Right cardiac atrium (tissue), 5 donors: ENCODE measurements at places on chromosomes 4 and X. TPM values are rescaled to one million over a fixed set of nuclear protein-coding genes. Genes with fewer than 3 reads are reported as not detected.

DNA sequence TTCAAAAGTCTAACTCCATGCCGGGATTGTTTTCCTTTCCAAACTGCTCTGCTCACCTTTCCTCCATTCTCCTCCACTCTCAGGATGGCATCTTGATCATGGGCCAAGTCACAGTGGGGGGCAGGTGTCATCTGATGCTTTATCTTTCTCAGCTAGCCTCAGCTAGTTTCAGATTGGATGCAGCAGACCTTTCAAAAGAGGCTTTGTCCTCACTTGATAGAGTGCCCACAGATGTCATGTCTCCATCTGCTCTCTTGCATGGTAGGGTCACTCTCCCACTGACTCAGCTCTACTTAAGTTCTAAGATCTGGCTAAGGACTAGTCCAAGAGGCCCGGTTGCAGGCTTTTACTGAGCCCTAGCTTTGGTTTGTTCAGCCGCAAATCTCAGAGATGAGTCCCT, 341.8 kb upstream of the GALNT7 start:
- DNase-seq = no peak

CYTL1 gene
- total RNA-seq = 0.46 TPM

DNA sequence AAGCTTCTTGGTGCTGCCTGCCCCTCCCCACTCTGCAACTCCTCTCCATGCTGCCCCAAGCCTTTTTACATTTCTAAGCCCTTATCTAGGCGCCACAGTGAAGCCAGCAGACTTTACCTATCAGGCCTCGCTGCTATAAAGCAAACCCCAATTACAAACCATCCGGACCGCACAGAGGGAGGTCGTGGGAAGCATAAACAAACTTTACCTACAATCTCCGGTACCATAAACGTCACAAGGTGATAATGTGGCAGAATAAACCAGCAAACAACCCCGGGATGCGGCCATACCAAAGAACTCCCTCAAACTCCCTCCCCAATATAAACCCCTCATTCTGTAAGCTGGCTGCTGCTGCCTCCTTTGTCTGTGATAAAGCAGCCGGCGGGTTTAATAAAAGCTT, 54.0 kb upstream of the ZCCHC13 start:
- DNase-seq = no peak

UCP1 gene
- total RNA-seq = 0.14 TPM

JAKMIP1 gene
- total RNA-seq = 0.28 TPM

DNA sequence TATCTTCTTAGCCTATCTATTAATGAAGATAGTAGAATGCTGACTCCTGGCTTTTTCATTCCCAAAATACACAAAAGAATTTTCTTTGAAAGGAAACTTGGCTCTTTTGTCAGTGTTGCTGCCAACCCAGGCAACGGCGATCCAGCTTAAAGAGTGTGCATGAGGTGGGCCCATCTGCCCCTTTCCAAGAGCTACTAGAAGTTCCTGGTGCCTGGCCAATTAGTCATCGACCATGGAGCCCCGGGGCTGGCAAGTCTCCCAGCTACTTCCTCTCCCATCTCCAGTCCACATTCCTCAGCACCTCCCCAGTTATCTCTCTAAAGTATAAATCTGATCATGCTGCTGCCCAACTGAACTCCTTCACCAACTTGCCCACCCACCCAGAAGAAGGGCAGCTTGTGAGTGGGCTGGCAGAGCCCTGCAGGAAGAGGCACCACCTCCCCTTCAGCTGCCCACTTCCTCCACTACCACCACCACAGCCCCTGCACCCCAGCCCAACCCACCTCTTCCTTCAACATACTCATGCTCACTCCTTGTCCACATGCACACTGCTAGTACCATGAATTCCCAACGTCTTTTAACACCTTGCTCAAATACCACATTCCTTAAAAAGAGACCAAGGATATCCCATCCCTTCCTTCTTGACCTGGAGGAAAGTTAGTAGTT, 158.2 kb upstream of the MAP3K15 start:
- peak; percentile 82 for DNase-seq

ERVMER34-1 gene
- total RNA-seq = 3.7 TPM

DNA sequence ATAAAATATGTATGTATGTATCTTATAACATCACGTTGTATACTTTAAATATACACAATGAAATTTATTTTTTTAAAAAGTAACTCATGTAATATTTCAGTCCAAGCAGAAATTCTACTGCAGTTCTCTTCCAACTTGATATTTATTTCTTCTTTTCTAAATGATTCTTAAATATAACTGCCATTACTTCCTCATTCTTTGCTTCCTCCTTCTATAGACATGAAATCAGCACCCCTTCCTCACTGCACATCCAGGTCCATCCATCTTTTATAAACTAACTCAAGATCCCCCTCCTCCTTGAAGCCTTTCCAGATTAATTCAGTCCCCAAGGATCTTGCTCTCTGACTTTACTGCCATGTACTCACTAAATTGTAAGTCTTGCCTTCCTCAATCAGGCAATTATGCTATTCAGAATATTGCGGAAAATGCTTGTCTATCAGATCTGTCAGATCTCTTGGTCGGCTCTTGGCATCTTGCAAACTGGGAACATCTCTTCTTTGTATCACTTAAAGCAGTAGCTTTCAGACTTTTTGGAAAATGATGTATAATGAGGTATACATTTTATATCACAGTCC, 3.7 kb downstream of the GPRIN3 start:
- no peak for DNase-seq

- no peak for DNase-seq
Observed at GRCh38 chr4:128921954-128922353, 112.5 kb downstream of the JADE1 start.

DNA sequence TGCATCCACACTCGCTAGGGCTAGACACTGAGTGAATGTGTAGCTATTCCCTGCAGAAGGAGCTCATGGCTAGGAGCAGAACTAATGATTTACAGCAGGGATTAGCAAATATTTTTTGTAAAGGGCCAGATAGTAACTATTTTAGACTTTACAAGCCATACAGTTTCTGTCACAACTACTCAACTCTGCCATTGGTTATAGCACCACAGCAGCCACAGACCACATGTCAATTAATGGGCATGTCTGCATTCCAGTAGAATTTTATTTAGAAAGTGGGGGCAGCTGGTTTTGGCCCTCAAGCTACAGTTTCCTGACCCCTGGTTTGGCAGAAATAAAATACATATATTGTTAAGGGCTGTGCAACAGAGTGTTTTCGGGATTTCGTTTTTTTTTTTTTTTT, 192.6 kb downstream of the FRMPD4 start:
- DNase-seq = no peak

GRCh38 chr4:56971383-56971782, 6.0 kb downstream of the NOA1 start:
- DNase-seq = no peak

DNA sequence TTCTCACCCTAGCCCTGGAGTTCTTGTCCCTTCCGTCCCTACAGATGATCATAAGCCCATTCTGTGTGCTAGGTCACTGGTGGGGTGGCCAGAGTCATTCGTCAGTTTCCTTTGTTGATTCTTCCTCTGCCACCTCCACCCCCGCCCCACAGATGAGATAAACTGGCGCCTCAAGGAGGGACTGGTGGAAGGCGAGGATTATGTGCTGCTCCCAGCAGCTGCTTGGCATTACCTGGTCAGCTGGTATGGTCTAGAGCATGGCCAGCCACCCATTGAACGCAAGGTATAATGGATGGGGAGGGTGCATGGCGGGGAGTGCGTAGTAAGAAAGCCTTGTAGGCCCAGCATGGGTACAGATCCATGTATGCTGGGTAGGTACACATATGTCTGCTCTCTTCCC, 6.4 kb downstream of the USP11 start:
- no peak for DNase-seq

GRCh38 chr4:47383829-47384427, 79.6 kb downstream of the COMMD8 start:
- DNase-seq = no peak

PGAM4 gene
- total RNA-seq = not detected

DNA sequence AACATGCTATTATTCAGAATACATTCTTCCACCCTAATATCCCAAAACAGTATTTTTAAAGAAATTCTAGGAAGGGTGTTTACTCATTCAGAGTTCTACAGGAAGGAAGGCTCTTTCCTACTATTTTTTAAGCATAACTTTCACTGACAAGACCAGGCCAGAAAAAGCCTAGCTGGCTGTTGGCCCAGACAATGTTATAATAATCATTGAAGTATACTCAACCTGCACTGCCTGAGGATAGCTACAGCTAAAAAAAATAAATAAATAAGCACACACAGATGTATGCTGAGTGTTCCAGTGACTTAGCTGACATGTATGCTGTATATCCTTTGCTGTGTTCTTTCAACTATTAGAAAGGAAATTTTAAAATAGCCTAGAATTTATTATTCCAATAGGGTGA, 145.8 kb upstream of the SPRY1 start:
- peak; percentile 78 for DNase-seq

RBMXL3 gene
- not detected for total RNA-seq

GRCh38 chr4:179867300-179867878, 2375.8 kb upstream of the TENM3 start:
- no peak for DNase-seq

DNA sequence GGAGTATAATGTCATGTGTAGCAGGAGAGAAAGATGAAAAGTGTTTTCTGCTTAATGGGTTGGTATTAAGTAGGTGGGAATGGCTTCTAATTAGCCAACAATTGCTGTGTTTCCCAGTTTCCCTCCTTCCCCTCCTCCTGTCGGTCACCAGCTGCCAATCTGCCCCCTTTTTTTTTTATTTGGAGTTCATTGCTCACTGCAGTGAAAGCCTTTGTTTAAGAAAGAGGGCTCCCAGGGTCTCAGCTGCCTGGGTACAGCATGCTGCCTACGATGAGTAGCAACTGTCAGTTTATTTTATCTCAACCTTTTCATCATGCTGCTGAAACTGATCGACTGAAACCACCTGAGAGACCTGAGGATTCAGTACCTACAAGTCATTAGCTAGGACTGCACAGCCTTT, 149.0 kb downstream of the POU4F2 start:
- DNase-seq = no peak

DNA sequence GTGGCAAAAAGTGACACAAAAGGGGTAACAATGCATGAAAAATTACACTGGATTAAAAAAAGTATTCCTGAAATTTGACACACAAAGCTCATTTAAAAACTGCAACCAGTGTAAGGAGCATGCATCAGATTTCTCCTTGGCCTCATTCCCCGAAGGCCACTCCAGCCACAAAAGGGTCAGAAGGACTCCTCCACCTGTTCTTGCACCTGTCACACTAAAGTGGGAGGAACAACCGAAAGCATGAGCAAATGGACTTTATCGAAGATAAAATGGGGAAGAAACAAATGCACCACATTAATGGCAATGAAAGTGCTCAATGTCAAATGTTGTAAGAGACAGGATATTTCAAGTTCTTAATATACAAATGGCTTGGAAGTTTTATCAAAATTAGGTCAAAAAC, 88.2 kb downstream of the ADGRA3 start:
- no peak for DNase-seq

- DNase-seq = no peak
Observed at GRCh38 chr4:1239141-1239949, 9.6 kb downstream of the CTBP1 start.

- DNase-seq = no peak
Observed at GRCh38 chrX:71504346-71504745, 28.6 kb upstream of the OGT start.

DDIT4L gene
- 2.7 TPM for total RNA-seq

GRCh38 chr4:109134268-109134667, 168.2 kb downstream of the COL25A1 start:
- DNase-seq = no peak

PPM1K gene
- total RNA-seq = 74.6 TPM

XG gene
- total RNA-seq = 0.79 TPM

DNA sequence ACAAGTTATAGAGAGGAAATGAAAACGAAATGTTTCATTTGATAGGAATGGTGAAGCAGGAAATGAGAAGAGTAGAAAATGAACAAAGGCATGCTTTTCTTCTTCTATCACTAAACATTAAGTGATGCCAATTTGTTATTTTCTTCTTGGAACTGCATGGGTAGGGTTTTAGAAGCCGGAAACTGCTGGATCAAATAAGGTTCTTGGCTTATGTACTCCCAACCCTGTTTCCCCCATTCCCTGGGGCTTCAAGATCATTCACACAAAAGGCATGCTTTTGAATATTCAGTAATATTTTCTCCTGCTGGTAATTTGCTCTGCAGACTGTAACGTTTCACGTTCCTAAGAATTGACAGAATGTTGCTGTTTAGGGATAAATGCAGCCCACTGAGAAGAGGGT, 224.1 kb downstream of the NLGN4X start:
- no peak for DNase-seq

GRCh38 chr4:176339936-176340761, 20.4 kb downstream of the SPCS3 start:
- DNase-seq = no peak

DNA sequence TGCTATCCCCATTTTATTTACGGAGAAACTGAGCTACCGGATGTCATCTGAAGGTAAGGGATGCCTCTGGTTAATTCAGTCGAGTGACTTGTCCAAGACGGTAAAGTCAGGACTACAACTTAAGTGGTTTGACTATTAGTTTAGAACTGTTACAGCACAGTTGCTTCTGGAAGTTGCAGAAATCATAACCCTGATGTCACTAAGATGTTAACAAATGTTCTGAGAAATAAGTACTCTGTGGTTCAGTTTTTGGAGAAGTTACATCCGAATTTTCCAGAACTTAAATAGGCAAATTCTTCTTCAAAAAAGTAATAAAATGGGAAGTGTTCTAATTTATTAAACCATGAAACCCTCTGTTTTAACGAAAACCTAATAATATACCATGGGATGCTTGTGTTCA, 3.1 kb downstream of the PPA2 start:
- no peak for DNase-seq

GALNT7 gene
- total RNA-seq = 7.0 TPM

TBC1D8B gene
- 5.5 TPM for total RNA-seq
